ENCODE measurements at places on chromosomes 1 and 21.

DNA sequence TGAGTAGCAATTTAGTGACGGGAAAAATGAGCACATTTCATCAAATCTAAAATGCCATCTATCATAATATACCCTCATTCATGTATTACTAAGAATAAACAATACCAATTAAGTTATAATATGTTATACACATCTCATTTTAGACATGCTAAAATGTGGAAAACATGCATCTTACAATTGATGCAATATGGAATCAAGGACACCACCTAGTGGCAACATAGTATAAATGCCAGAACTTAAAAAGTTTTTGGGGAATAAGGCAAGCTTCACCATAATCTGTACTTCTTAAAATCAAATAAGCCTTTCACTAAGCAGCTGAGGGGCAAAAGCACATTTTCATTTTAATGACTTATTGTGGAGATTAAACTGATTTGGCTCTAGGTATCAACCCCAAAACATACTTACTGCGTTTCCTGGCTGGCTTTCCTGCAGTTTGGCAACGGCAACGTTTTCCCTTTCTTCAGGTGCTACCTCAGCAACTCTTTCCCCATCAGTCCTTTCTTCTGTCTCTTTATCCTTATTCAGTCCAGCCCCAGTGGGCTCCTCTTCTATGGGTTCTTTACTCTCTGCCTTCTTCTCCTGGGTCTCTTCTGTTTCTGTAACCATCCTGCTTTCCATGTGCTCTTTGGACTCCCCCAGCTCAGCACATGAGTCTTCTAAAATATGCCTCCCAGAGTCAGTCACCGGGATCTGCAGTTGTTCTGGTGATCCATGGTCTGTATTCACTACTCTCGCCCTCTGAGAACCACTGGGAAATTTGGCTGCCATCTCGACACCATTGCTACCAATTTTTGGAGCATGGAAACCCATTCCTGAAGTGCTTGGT lies 11.4 kb downstream of the SDE2 start:
- DNase-seq, result no peak

DNA sequence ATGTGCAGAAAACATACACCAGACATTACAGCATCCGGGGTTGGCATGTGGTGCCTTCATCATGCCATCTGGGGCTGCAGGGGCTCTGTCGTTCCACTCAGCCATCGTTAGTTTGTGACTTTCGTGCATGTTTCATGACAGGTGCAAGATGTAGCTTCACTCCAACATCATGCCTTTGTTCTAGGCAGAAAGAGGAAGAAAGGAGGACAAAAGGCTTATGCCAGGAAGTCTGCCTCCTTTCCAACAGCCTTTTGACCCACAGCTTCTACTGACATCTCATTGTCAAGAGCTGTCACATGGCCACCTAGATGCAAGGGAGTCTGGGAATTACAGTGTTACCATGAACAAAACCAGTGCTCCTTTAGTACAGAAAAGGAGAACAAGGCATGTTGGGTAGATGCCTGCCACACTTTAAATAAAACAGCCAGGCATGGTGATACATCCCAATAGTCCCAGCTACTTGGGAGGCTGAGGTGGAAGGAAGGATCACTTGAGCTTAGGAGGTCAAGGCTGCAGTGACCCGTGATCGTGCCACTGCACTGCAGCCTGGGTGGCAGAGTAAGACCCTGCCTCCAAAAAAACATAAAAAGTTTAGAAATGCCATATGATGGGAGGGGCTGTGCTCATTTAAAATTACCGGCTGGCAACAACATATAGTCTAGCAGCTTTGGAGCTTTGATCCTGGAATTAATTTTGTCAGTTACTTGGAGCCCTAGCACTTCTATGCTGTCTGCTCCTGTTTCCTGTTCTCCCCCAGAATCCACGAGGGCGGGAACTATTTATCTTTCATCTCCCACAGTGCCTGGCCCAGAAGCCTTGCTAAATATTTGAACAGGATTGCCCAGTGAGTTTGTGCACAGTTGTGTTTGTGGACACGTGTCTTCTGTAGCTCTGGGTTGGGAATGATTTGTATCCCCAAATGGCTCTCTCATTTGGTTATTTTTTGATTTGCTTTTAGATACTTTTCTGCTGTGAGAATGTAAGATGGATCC lies 7.4 kb downstream of the DOP1B start:
- no peak for DNase-seq

GRCh38 chr1:24190983-24191461 lies 3.9 kb upstream of the IFNLR1 start:
- DNase-seq, result no peak

GRCh38 chr1:31373897-31374486 lies 1.1 kb upstream of the FABP3 start:
- no peak for DNase-seq

GRCh38 chr1:161217831-161218230 lies 2.7 kb downstream of the FCER1G start:
- DNase-seq, result no peak

DNA sequence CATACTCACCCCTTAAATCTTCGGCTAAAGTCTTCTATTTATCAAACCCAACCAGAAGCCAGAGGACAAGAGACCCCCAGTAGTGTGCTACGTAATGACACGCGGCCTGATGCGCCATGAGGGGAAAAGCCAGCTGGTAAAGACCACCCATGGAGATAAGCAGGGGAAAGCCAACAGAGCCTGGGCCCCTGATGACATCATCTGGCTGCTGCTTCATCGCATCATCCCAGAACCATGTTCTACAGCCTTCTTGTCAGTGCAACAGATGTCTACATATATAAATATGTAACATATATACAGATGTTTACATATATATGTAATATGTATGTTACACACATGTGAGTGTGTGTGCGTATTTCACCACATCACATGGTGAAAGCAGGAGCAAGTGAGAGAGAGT lies 81.7 kb upstream of the VANGL1 start:
- no peak for DNase-seq

- DNase-seq, result no peak
Observed at GRCh38 chr1:12415038-12415466, 185.2 kb downstream of the VPS13D start.

- no peak for DNase-seq
Observed at GRCh38 chr1:91189096-91189495, 167.3 kb upstream of the ZNF644 start.

DNA sequence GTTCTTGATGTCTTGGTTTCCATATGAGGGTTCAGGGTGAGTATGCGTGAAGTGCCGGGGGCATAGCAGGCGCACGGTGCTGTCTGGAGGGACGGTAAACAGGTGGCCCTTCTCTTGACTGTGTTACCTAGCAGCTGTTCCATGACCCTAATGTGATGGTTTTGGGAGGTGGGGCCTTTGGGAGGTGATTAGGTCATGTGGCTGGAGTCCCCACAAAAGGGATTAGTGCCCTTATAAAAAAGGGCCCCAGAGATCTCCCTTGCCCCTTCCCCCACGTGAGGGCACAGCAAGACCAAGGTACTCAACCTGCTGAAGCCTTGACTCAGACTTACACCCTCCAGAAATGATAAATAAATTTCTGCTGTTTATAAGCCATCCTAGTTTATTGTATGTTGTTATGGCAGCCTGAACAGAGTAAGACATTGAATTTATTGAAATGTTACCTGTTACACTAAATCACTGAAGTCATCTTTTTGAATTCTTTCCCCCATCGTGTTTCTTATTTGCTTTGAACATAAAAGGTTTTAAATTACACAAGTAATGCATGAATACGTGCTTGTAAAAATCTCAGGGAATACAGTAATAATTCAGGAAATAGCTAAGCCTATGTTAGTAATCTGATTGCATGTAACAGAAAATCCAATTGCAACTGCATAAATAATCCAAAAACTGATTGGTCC lies 15.6 kb downstream of the TRAPPC10 start:
- no peak for DNase-seq

- no peak for DNase-seq
Observed at GRCh38 chr1:90614872-90615271, 102.2 kb downstream of the BARHL2 start.

DNA sequence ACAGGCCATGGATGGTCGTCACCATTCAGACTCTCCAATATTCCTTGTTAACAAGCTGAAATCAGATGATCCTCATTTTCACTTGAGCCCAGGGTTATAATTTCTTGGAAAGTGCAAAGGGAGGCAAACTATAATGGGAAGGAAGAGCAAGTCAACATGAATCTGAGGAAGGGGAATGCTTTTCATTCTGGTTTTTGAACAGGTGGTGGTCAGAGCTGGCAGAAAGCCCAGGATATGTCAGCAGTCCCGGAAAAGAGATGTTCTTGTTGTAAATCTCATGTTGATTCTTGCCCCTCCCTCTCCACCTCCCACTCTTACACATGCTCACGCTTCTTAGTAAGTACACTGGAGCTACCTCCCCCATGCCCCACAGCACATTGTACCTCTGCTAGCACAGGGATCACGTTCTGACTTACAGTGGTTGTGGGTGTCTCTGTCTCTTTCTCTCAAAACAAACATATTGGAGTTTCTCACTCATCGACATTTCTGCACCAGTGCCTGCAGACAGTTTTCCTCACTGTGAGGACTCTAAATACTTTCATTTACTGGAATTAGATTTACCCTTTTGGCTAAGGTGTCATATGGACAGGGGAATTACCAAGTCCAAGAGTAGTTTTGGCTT lies 77.6 kb downstream of the XCL2 start:
- DNase-seq, result peak; percentile 91

DNA sequence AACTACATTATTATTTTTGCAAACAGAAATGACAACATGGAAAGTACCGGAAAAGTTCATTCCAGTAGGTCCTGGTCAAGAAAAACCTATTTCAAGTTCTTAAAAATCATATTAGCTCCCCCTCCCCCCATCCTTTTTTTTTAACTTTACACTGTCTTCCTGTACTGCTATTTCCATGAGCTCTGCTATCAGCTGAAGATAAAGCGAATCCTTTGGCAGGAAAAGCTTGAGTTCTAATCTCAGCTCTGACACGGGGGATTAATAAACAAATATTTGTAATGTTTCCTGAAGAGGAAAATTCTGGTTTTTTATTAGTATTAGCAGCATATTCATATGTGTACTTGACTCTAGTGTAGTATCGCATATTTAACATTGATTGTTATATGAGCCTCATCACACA lies 190.7 kb upstream of the ESRRG start:
- DNase-seq, result no peak

DNA sequence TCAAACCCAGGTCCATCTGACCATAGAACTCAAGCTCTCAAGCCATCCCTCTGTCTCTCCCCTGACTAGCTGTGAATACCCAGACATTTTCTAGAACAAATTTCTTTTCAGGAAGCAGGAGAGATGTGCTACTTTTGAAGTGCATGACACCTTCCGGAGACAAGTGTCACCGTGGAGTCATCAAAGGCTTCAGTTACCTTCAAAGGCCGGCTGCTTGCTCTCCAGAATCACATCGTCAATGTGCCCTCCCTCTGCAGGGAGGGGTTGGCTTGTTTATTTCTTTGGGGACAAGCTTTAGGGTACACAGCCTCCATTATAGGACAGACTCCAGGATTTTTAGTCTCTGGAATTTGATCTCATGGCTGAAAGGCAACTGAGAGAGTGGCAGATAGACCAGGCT lies 37.7 kb upstream of the IGSF21 start:
- DNase-seq, result no peak

DNA sequence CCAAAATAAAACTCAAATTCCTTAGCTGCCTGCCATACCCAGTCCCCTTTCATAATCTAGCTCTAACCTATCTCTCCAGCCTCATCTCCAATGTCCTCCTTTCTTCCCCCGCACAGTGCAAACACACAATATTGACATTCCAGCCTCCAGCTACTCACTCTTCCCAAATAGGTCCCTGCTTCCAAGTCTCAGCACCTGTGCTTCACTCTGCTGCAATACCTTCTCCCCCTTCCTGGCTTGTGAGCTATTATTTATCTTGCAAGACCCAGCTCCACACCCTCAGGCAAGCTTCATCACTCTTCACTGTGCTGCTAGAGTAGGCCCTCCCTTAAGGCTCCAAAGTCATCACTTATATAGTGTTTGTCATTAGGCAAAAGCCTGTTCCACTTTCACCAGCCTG lies 9.7 kb downstream of the PLPP3 start:
- DNase-seq, result no peak

All from renal cortex interstitium (tissue), 15 donors.